ENCODE measurements at places on chromosomes 12 and 14. TPM values are rescaled to one million over a fixed set of nuclear protein-coding genes. Genes with fewer than 3 reads are reported as not detected.

ABCC9 gene
- total RNA-seq, result not detected

CLEC6A gene
- total RNA-seq, result not detected

CIDEB gene
- 13.2 TPM for total RNA-seq

RPAP3 gene
- 34.5 TPM for total RNA-seq

- H3K36me3 ChIP-seq, result no peaks in the 10 kb centered on the region
- no peak overlapping the region for H3K4me3 ChIP-seq
- no peaks in the 10 kb centered on the region for H3K4me1 ChIP-seq
- H3K27me3 ChIP-seq, result no peaks in the 10 kb centered on the region
- no peak for DNase-seq
These were observed 127.8 kb downstream of the TSPAN9 start for GRCh38 chr12:3204730-3205531.

DNA sequence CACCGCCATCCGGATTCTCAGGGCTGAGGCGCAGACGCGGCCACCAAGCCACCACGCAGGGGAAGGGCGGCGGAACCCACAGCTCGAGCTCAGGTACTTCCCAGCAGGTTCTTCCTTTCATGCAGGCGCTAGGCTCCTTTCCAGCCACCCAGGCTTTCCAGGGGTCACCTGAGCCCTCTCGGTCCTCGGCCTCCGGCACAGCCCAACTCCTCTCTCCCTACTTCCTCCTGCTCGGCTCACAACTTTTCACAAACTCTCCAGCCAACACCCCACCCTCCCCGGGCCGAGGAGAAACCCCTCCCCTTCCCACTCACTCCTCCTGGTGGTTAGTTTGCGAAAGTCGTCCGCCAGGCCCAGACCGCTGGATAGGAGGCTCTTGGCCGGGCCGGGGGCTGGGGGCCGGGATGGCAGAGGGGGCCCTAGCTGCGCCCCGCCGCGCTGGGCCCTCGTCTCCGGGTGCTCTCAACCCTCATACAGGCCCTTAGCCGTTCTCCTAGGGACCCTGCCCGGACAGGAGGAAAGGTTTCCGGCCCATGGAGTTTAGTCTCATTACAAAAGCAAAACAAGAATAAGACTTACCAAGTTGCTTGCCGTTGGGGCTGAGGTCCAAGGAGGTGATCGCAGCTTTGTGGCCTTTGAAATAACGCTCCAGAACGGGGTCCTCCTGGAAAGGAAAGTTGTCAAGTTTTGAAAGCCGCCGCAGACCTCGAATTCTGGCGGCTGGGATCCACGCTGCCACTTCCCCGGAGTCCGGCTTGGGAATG is at the start of gene GALNT4:
Gene GALNT4 (minus strand): TSS at position 256 of the 764 bp plus-strand sequence. CDS start 247 bp downstream, at position 9.
- H3K27me3 ChIP-seq, result no peaks in the 10 kb centered on the region
- peak within 1 kb of the TSS; percentile 78 for H3K27ac ChIP-seq
- peaks cover 33% of the 10 kb centered on the region for H3K4me1 ChIP-seq
- peaks cover 9% of the 10 kb centered on the region for H3K36me3 ChIP-seq

DNA sequence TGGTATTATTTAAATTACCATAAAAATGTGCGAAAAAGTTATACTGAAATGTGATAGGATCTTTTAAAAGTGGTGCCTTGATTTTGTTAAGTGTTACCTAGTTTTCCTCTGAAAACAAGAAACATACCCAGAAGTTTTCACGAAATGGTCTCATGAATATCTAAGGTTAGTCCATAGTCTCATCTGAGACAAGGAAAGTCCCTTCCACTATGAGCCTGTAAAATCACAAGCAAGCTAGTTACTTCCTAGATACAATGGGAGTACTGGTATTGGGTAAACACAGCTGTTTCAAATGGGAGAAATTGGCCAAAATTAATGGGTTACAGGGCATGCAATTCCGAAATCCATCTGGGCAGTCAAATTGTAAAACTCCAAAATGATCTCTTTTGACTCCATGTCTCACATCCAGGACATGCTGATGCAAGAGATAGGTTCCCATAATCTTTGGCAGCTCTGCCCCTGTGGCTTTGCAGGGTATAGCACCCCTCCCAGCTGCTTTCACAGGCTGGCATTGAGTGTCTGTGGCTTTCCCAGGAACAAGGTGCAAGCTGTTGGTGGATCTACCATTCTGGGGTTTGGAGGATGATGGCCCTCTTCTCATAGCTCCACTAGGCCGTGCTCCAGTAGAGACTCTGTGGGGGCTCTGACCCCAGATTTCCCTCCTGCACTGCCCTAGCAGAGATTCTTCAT is 271.4 kb downstream of the NAV3 start:
- H3K4me1 ChIP-seq, result no peaks in the 10 kb centered on the region
- no peak overlapping the region for H3K27ac ChIP-seq
- H3K27me3 ChIP-seq, result no peaks in the 10 kb centered on the region
- no peak for DNase-seq
- H3K4me3 ChIP-seq, result no peak overlapping the region

DNA sequence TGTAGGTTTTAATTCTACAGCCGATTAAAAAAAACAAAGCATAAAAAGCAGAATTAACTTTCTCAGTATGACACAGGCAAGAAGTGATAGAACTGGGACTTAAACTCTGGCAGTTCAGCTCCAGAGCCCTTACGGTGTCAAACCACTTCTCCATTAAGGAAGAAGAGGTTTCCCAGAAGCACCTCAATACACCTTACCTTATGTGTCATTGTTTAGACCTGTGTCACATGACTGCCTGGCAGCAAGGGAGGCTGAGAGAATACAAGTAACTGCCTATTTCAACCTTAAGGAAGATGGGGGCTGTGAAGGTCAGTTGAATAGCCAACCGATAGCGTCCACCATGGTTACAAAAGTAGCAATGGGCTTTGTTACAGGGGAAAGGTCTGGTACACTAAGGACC is 54.6 kb upstream of the ARHGAP5 start:
- no peaks in the 10 kb centered on the region for H3K27me3 ChIP-seq
- H3K4me3 ChIP-seq, result no peak overlapping the region
- no peaks in the 10 kb centered on the region for H3K36me3 ChIP-seq
- DNase-seq, result no peak
- H3K4me1 ChIP-seq, result no peaks in the 10 kb centered on the region

DNA sequence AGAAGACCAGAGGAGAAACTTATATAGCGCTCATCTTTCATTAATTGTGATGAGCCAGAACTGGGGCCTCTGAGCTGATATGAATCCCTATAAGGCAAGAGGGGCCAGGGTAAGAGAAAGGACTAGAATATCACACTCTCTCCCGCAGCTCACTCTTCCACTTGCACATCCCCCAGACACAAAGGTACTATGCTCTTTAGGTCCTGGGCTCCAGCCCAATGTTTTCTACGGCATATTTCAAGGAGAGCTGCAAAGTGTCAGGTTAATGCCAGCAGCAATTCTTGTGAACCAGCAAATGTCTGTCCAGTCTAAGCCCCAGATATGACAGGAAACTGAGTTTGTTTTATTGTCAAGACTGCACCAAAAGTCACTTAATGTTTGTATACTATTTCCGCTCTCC is 29.4 kb downstream of the PPP2R5E start:
- no peak overlapping the region for H3K4me3 ChIP-seq
- no peak overlapping the region for H3K27ac ChIP-seq
- H3K4me1 ChIP-seq, result peaks cover 48% of the 10 kb centered on the region

- H3K36me3 ChIP-seq, result no peaks in the 10 kb centered on the region
- no peaks in the 10 kb centered on the region for H3K4me1 ChIP-seq
- H3K27me3 ChIP-seq, result peaks cover 3% of the 10 kb centered on the region
- no peak overlapping the region for H3K4me3 ChIP-seq
These were observed 17.3 kb upstream of the TMEM233 start for GRCh38 chr12:119576118-119576810.

DNA sequence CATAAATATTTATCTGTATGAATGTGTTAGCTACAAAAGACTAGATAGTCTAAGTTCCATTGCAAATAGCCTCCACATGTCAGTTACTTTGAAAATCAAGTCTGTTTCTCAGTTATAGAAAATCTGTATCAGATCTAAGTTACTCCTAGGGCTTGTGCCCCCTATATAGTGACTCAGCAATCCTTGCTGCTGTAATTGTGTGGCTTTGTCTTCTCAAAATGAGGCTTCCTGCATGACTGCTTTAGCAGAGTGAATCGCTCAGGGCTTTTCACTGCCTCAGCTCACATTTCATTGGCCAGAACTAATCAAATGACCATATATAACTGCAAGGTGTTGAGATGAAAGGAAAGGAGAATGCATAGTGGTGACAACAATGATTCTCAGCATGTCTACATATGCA is 552.2 kb upstream of the STXBP6 start:
- no peak overlapping the region for H3K4me3 ChIP-seq
- no peaks in the 10 kb centered on the region for H3K36me3 ChIP-seq
- no peak overlapping the region for H3K27ac ChIP-seq
- no peaks in the 10 kb centered on the region for H3K4me1 ChIP-seq

DNA sequence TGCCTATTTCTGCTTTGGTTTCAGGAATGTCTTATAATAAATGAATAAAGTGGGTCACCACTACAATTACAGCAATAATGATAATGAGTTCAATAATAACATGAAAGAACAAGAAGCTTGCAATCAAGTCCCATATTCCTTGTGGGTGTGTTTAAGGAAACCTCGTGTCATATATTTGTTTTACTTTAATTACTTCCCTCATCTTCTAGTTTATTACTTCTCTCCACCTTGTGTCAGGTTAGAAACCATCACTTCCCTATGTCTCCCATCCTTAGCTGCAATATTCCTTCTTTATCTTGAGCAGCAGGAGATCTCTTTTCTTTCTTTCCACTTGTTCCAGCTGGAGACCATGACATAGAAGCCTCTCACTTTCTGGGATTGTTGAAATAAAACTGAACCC is 384.0 kb upstream of the TMEM132C start:
- no peak overlapping the region for H3K4me3 ChIP-seq
- H3K27ac ChIP-seq, result no peak overlapping the region
- no peaks in the 10 kb centered on the region for H3K4me1 ChIP-seq

DNA sequence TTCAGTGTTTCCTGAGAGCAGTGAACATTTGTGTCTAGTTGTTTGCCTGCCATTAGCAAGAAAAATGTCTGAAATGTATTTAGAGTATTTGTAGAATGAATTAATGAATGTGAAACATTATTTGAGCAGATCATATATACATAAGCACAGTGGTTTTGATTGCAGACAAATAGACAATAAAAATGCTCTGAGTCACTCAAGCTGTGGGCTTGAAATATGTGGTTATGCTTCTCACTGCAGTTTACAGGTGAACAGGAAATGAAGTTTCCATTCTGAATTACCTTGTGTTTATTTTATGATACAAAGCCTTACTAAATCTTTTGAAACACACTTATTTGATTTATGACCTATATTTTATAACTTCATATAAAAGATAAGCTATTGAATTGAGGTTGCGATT is 827.7 kb downstream of the TMTC2 start:
- no peak overlapping the region for H3K27ac ChIP-seq
- H3K27me3 ChIP-seq, result no peaks in the 10 kb centered on the region
- H3K36me3 ChIP-seq, result no peaks in the 10 kb centered on the region
- DNase-seq, result no peak
- no peak overlapping the region for H3K4me3 ChIP-seq

GRCh38 chr12:41944216-41944615 is 200.5 kb downstream of the GXYLT1 start:
- H3K36me3 ChIP-seq, result no peaks in the 10 kb centered on the region
- DNase-seq, result no peak
- H3K27ac ChIP-seq, result no peak overlapping the region
- H3K27me3 ChIP-seq, result no peaks in the 10 kb centered on the region
- no peak overlapping the region for H3K4me3 ChIP-seq

DNA sequence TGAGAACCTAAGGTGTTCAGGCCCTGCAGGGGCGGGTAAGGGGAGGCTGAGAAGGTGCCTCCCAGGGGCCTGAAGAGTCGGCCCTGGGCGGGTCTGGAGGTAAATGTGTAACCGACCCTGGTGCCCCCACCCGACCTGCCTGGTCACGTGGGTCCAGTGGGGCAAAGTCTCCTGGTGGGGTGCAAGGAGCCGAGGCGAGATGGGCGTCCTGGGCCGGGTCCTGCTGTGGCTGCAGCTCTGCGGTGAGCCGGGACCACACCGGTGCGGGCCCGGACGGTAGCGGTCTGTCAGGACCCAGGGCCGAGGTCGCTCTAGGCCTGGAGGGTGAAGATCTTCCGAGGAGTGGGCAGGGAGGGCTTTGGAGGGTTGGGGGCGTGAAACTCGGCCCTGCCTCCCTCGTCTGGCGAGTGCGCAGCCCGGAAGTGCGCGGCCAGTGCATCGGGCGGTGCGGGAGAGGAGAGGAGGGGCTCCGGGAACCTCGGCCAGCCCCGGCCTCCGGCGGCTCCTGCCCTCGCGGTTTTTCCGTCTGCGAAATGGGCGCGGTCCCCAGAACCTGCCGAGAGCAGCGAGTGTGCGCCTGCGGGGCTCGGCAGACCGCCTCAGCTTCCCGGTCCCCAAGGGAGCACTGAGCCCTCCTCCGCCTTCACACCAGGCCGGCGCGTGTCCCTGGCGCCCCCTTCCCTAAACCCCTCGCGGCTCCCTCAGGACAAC is at the start of gene AMN:
Gene AMN (plus strand): TSS at position 174 of the 711 bp plus-strand sequence. CDS start 26 bp downstream, at position 200.
- H3K27me3 ChIP-seq, result peaks cover 4% of the 10 kb centered on the region
- H3K4me1 ChIP-seq, result peaks cover 20% of the 10 kb centered on the region
- H3K4me3 ChIP-seq, result no peak within 1 kb of the TSS
- DNase-seq, result no peak
- H3K36me3 ChIP-seq, result no peaks in the 10 kb centered on the region

DNA sequence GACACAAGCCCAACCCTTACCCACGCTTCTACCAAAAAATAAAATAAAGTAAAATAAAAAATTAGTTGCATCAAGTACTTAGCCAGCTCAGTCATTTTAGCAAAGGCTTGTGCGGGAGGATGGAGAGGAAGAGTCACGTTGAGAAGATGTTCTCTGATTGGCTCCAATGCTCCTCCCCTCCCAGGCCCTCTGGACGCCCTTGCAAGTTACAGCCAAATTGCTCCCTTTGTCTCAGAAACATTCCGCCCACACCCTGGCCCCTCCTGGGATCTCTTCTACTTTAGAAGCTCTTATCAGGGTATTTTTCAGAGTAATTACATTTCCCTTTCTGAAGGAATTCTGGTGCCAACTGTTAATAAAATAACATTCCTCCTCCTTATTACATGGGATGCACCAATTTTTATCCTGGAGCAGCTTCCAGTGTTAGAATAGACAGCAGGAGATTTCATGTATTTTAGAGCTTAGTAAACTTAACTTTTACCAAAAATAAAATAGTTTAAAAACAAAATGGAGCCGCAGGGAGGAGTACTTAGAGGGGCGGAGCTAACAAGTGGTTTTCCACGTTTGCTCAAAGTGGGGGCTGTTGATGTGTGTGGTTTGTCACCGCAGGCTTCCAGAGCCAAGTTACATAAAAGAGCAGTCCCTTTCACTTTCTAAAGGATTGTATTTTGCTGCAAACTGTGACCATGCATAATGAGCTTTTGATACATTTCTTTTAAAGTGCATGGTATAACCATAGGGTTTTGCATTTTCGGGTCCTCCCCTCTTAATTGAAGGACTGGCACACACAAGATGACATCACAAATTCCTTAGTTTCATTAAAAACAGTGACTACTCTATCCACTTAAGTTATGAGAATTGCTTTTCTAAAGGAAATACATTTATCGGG is 71.7 kb upstream of the RAP1B start:
- H3K27ac ChIP-seq, result no peak overlapping the region
- no peaks in the 10 kb centered on the region for H3K27me3 ChIP-seq
- H3K4me3 ChIP-seq, result peak overlapping the region; percentile 60
- H3K36me3 ChIP-seq, result no peaks in the 10 kb centered on the region
- peaks cover 15% of the 10 kb centered on the region for H3K4me1 ChIP-seq
- peak; percentile 71 for DNase-seq

- H3K36me3 ChIP-seq, result no peaks in the 10 kb centered on the region
- no peaks in the 10 kb centered on the region for H3K27me3 ChIP-seq
- no peaks in the 10 kb centered on the region for H3K4me1 ChIP-seq
- DNase-seq, result no peak
- no peak overlapping the region for H3K27ac ChIP-seq
- no peak overlapping the region for H3K4me3 ChIP-seq
These were observed 316.1 kb upstream of the SEL1L start for GRCh38 chr14:81849714-81850113.
